ENCODE measurements at places on chromosomes 16 and 17. TPM values are rescaled to one million over a fixed set of nuclear protein-coding genes. Genes with fewer than 3 reads are reported as not detected.
A peak's percentile ranks its signal among the peaks of the same experiment; 100 is the strongest.

AIPL1 gene
- total RNA-seq: 0.05 TPM

DNA sequence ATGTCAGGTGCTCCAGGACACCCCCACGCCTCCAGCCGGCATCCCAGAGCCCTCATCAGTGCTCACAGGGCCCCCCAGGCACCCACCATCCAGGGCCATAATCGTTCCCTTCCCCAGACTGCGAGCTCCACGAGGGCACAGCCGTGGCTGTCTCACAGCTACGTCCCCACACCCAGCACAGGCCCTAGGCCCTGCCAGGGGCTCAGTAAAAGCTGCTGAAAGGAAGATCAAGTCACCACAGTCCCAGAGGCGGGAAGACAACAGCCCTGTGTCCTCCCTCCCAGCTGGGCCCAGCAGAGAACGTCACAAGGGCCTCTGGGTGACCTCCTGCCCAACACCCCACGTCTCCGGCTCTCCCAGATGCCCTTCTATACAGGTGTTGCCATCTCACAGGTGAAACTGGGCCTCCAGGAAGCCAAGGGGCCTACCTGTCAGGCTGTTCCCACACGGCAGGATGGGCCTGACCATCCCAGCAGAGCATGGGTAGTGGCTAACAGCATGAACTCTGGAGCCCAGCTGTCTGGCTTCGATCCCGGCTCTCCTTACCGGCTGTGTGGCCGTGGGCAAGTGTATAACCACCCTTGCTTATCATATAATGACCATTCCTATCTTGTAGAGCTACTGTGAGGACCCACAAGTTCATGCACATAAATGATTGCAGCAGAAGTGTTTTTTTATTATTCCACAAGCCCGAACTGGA, 17.9 kb downstream of the ARL2BP start:
- H3K36me3 ChIP-seq: no peaks in the 10 kb centered on the region
- H3K27ac ChIP-seq: no peak overlapping the region
- H3K27me3 ChIP-seq: no peaks in the 10 kb centered on the region
- DNase-seq: no peak
- peaks cover 64% of the 10 kb centered on the region for H3K4me1 ChIP-seq
- no peak overlapping the region for H3K4me3 ChIP-seq

DNA sequence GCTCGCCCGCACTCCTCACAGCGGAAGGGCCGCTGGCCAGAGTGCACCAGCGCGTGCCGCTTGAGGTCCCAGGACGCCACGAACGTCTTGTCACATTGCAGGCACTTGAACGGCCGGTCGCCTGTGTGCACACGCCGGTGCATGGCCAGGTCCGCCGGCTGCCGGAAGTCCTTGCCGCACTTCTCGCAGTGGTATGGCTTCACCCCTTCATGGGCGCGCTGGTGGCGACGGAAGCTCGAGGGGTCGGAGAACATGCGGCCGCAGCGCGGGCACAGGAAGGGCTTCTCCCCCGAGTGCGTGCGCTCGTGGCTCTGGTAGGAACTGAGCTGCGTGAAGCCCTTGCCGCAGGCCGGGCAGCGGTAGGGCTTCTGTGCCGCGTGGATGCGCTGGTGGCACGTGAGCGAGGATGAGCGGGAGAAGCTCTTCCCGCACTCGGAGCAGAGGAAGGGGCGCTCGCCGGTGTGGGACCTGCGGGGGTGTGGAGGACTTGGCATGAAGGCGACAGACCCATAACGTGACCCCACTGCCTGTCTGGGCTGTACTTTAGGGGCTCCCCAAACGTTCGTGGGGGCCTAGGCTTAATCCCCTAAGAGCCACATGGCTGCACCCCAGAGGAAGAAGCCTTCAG, 12.1 kb downstream of the ZNF668 start:
- no peak for DNase-seq
- peaks cover 2% of the 10 kb centered on the region for H3K4me1 ChIP-seq
- H3K27me3 ChIP-seq: no peaks in the 10 kb centered on the region
- H3K27ac ChIP-seq: no peak overlapping the region

GP1BA gene
- 0.14 TPM for total RNA-seq

ZACN gene
- total RNA-seq: 1.5 TPM

- no peak overlapping the region for H3K4me3 ChIP-seq
- H3K4me1 ChIP-seq: peaks cover 10% of the 10 kb centered on the region
- no peak for DNase-seq
- no peaks in the 10 kb centered on the region for H3K27me3 ChIP-seq
- H3K27ac ChIP-seq: no peak overlapping the region
- H3K36me3 ChIP-seq: no peaks in the 10 kb centered on the region
These were observed 110.0 kb downstream of the GAS7 start for GRCh38 chr17:10088444-10088843.

SUZ12 gene
- 24.3 TPM for total RNA-seq

GRCh38 chr16:88064011-88064888, 113.0 kb downstream of the BANP start:
- no peak for DNase-seq
- H3K27me3 ChIP-seq: no peaks in the 10 kb centered on the region
- peaks cover 11% of the 10 kb centered on the region for H3K4me1 ChIP-seq
- H3K36me3 ChIP-seq: peaks cover 11% of the 10 kb centered on the region
- H3K27ac ChIP-seq: no peak overlapping the region
- no peak overlapping the region for H3K4me3 ChIP-seq

DNA sequence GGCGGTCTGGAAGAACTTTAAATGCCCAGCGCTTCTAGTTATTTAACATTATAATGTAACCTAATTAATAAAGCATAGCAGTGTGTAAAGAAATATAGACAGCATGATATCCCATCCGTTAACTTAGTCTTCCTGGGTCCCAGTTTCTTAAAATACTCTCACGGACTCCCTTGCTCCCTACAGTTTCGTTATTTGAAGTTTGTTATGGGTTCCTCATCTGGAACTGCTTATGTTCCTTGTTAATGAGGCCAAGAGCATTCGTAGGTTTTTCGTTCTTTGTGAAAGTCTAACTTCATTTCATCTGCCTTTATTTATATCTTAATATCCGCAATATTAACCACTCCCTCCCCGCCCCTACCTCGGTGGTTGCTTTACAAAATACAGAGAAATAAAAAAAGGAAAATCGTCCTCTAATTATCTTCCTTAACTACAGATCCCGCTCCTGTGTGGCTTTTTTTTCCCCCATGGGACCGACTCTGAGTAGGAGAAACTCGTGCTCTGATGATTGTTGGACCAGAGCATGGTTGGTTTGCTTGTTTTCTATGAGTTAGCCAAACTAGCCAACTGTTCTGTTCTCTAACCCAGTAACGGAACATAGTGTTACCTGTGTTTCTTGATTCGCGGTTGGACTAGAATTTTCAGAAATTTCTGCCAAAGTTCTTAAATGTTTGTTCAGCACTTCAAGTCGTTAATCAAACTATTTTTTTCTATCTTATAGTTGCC, 863 bp downstream of the ADPRM start:
- H3K27me3 ChIP-seq: no peaks in the 10 kb centered on the region
- H3K36me3 ChIP-seq: peaks cover 15% of the 10 kb centered on the region
- peak overlapping the region; percentile 82 for H3K27ac ChIP-seq
- H3K4me3 ChIP-seq: peak overlapping the region; percentile 88
- H3K4me1 ChIP-seq: peaks cover 11% of the 10 kb centered on the region

ARL5C gene
- 3.7 TPM for total RNA-seq

GRCh38 chr16:15907863-15908478, 19.6 kb upstream of the CEP20 start:
- peak; percentile 32 for DNase-seq
- no peaks in the 10 kb centered on the region for H3K36me3 ChIP-seq
- H3K4me1 ChIP-seq: no peaks in the 10 kb centered on the region
- H3K4me3 ChIP-seq: no peak overlapping the region
- H3K27me3 ChIP-seq: no peaks in the 10 kb centered on the region

Data from thymus (tissue), 14 donors.